ENCODE measurements at places on chromosomes 5 and 9.

- DNase-seq = peak; percentile 71
Measured at GRCh38 chr5:123207081-123207537, 118.1 kb downstream of the PRDM6 start.

- peak; percentile 6 for DNase-seq
Measured at GRCh38 chr9:98142182-98142907, 23.3 kb upstream of the TRIM14 start.

- no peak for DNase-seq
Measured at GRCh38 chr5:177412603-177413233, 3.4 kb upstream of the F12 start.

DNA sequence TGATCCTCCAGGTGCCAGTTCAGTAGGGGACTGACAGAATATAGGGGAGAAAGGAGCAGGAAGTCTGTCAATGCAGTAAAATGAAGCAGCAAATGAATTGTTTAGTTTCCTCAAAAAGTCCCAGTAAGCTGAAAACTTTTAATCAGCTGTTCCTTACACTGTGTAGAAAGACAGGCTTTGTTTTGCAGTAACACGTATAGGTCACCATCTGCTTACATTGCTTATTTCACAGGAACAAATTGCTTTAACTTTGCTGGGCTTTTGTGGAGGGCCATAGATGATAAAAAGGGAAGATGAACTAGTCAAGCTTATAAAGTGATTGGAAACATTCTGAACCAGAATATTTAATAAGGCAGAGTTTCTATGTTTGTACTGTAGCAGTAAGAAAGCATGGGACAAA is 331.3 kb upstream of the RFX3 start:
- DNase-seq = no peak

DNA sequence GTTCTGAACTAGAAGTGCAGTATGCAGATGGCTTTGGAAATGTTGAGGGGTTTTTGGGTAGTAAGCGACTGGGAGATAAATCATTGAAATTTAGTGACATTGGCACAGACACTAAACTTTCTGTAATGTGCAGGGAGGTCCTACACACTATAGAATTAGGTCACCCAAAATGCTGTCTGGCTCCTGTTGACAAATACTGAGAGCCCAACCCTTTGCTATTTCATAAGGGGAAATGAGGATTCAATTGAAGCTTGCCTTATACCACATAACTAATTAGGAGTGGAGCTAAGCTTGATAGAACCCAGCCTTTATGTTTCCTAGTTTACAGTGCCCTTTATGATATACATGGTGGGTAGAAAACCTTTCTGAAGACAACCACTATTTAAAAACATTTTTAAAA is 22.6 kb downstream of the HMGXB3 start:
- DNase-seq = no peak

- no peak for DNase-seq
Measured at GRCh38 chr9:29456940-29457339, 1883.7 kb upstream of the C9orf72 start.

DNA sequence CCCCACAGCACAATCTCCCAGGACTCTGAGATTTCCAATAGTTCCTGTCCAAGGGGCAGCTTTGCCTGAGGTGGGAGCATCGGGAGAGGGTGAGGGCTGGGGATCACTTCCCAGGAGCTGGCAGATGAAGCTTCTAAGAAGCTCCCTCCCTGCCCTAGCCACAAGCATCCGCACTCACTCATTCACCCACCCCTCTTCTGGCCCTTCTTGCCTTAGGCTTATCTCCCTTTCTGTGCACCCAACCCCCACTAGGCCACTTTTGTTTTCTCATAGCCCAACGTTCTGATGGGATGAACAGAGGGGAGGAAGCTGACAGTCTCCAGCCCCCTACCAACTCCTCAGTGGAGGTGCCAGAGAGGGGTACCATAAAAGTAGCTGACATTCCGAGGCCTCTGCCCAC is 3.7 kb upstream of the PCDH1 start:
- no peak for DNase-seq
